ENCODE measurements at places on chromosomes 3 and 15. TPM values are rescaled to one million over a fixed set of nuclear protein-coding genes. Genes with fewer than 3 reads are reported as not detected.

The XCR1 gene
- polyA plus RNA-seq = 0.14 TPM

DNA sequence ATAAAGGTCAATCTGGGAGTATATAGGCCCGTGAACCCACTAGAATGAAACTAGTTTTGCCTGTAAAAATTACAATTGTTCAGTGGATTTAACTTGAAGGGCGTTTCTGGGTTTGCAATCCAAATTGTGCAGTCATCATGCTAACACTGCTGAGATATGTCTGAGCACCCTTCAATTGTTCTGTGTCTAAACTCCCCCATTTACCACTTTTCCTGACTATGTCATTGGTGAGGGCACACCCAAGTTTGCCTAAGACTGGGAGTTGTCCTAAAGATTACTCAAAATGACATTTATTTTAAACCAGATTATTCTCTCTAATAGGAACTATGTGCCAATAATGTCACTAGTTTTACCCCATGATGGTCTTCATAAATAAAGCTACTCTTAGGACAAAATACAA lies 54.6 kb downstream of the EMC4 start:
- DNase-seq = no peak

The FANCD2OS gene
- not detected for polyA plus RNA-seq

DNA sequence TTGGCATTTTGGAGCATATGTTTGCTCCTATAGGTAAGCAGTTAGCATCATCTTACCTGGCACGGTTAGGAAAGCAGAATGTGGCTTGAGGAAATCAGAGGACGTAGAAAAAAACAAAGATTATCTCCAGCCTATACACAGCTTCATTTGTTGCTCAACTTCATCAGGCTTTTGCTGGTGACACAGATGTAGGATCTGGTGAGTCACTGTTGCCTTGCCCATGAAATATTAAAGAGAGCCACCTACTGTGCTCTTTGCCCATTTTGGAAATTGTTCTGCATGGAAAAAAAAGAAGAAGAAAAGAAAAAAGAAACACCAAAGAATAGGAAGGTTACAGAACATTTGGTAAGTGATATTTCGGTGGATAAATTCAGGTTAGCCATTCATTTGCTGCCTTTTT lies 3.8 kb downstream of the IL1RAP start:
- no peak for DNase-seq

DNA sequence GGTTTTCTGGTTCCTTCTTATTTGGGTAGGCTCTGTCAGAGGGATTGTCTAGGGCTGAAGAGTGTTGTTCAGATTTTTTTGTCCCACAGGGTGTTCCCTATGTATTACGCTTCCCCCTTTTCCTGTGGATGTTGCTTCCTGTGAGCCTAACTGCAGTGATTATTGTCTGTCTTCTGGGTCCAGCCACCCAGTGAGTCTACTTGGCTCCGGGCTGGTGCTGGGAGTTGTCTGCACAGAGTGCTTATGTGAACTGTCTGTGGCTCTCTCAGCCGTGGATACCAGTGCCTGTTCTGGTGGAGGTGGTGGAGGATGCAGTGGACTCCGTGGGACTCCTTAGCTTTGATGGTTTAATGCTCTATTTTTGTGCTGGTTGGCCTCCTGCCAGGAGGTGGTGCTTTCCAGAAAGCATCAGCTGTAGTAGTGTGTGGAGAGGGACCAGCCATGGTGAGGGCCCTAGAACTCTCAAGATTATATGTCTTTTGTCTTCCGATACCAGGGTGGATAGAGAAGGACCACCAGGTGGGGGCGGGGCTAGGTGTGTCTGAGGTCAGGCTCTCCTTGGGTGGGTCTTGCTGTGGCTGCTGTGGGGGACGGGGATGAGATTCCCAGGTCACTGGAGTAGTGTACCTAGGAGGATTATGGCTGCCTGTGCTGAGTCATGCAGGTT lies 53.8 kb downstream of the CCDC66 start:
- DNase-seq = no peak

The SLC6A20 gene
- polyA plus RNA-seq = 0.10 TPM

GRCh38 chr3:120821426-120821825 lies 78.9 kb downstream of the GTF2E1 start:
- DNase-seq = no peak

DNA sequence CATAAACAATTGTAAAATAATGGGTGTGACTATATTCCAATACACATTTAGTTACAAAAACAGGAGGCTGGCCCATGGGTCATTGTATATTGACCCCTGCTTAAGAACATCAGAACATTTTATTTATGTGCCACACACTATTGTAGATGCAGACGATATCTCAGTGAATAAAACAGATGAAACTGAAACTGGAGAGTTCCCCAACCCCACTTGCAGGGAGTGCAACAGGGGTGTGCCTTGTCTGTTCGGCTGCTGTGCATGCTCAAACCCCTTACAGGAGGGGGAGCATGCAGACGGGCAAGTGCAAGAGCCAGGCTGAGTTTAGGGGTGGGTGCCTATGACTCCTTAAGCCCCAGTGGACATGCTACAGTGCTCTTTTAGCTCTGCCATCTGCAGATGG lies 509.6 kb downstream of the IGSF11 start:
- DNase-seq = no peak

The OSTN gene
- 6.4 TPM for polyA plus RNA-seq

The ITPKA gene
- 0.48 TPM for polyA plus RNA-seq

DNA sequence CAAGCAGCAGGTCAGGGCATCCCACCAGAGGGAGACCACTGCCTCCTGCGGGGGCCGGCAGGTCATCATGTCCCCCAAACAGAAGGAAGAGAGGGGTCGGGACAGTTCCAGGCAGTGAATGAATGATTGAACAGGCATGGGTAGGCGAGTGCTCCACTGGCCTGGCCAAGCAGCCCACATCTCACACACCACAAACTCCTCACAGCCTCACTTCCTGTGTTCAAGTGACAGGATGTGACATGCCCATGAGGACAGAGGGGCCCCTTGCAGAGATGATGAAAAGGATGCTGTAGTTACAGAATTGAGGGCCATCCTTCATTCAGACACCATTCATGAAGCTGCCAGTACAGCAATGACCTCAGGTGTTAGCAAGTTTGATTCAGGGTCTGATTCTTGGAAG lies 3.7 kb downstream of the IQSEC1 start:
- no peak for DNase-seq

GRCh38 chr15:71654042-71654719 lies 156.2 kb upstream of the NR2E3 start:
- peak; percentile 56 for DNase-seq

- no peak for DNase-seq
Observed at GRCh38 chr3:129947538-129948240, 26.8 kb upstream of the TRH start.

The PAQR5 gene
- not detected for polyA plus RNA-seq

The LYZL4 gene
- not detected for polyA plus RNA-seq

- no peak for DNase-seq
Observed at GRCh38 chr15:31782951-31783350, 247.4 kb upstream of the CHRNA7 start.

The STRIT1 gene
- polyA plus RNA-seq = 46.2 TPM

- no peak for DNase-seq
Observed at GRCh38 chr3:27560484-27561056, 76.4 kb upstream of the SLC4A7 start.

DNA sequence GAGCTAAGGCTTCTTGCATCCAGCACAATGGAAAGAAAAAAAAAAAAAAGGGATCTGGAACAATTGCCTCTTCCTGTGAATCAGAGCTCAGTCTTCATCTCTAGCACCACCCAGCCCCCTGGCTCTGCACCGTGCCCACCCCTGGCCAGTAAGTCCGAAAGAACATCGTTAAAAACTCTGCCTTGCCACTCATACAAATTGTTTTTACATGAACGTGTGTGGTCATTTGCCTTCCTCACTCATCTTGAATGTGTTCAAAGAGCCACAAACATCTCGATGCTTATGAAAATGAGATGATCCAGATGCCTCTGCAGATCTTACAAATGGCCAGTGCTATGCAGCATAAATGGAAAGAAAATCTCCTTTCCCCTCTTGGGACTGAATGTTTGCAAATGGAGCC lies 400.0 kb upstream of the PPP2R3A start:
- DNase-seq = no peak

- peak; percentile 44 for DNase-seq
Observed at GRCh38 chr3:53269888-53270880, 14.4 kb upstream of the TKT start.

- DNase-seq = no peak
Observed at GRCh38 chr15:100601163-100601562, 821 bp downstream of the LINS1 start.

DNA sequence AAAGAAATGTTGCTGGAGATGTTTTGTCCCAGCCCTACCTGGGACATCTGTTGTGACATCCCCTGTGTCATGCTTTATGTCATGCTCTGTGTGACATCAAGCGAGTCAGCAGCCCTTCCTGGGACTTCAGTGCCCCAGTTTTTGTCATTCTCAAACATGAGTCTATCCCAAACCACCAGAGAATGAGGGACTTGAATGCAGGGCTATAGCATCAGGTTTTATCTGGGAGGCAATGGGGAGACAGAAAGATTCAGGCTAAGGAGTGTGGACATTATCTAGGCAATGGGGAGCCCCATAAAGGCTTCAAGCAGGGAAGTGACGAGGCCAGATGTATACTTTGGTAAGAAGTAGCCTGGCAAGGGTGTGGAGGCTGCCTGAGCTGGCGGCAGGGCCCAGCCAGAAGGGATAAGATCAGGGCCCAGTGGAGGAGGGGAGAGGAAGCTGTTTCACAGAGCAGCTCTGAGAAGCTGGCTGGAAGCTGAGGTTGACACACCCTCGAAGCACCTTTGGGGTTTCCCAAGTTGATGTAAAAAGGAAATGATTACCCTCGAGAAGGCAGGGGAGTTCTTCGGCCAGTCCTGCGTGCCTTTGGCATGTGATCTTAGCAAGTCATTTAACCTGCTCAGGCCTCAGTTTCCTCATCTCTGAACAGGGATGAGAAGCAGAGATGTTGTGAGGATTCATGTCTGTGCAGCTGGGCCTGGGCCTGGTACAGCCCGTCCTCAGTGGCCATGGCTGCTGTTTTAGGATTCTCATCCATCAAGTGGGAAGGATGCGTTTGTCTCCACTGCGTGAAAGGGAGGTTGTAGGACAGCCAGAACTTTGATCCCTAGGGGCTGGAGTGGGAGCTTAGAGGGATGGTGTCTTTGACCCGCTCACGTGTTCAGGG lies 34.3 kb downstream of the IRAK2 start:
- no peak for DNase-seq

The SNTN gene
- polyA plus RNA-seq = not detected

- DNase-seq = no peak
Observed at GRCh38 chr3:180808823-180809575, 103.5 kb upstream of the FXR1 start.

- DNase-seq = no peak
Observed at GRCh38 chr15:96053781-96054428, 276.6 kb upstream of the NR2F2 start.

DNA sequence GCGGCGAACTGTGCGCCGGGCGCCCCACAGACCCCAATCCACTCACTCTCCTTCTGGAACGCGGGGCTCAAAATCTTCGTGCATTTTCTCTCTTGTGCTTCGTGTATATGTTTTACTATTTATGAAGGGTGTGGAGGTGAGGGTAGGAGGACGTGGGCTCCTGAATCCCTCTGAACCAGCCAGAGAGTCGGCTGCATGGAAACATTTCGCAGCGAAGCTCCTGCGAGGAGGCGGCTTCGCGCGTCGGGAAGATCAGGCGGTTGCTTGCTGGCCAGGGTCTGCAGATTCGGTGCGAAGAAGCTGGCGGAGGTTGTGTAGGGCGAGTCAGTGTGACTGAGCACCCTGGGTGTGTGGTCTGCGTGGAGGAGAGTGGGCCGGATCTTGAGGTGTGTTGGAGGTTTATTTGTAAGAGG lies 1.1 kb downstream of the CNTN4 start:
- DNase-seq = peak; percentile 31

- DNase-seq = no peak
Observed at GRCh38 chr3:135229018-135229495, 434.0 kb downstream of the EPHB1 start.

DNA sequence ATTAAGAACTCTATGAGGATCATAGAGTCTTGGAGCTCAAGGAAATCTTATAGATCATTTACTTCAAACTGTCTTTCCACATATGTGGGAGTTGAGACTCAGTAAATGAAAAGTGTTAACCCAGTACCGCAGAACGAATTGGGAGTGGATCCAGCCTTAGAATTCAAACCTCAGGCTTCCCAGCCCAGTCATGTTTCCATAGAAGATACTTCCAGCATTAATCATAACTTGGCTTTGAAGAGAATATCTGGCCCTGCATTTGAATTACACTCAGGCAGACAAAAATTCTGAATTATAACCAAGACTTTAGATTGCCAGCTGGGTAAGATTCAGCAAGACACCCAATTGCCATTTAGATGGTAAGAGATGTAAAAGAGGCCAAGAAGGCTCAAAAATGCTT lies 972.0 kb downstream of the TUSC7 start:
- DNase-seq = peak; percentile 23

DNA sequence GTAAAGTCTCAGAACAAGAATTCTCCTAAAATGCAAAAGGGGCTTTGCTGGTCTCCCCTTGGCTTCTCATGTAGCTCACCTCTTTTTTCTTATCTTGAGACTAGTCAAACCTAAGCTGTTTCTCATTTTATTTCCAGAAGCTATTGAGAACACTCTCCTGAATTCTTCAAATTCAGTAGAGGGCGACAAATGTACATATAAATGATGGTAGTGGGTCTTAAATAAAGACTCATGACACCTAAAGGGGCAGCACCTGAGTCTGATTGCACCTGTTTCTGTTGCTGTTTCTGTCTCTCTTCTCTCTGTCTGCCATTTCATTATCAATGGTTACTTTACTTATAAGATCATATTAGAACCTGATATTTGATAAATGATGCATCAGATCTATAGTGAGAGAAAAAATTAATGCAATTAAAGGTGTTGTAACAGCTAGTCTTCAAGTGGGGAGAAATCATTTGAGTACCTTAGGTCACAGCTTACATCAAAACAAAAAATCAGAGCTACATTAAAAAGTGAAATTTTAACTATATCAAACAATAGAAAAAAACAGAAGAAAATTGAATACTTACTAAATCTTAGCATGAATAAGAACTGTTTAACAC lies 7.0 kb downstream of the ADIPOQ start:
- no peak for DNase-seq

The COL6A5 gene
- polyA plus RNA-seq = 0.29 TPM

DNA sequence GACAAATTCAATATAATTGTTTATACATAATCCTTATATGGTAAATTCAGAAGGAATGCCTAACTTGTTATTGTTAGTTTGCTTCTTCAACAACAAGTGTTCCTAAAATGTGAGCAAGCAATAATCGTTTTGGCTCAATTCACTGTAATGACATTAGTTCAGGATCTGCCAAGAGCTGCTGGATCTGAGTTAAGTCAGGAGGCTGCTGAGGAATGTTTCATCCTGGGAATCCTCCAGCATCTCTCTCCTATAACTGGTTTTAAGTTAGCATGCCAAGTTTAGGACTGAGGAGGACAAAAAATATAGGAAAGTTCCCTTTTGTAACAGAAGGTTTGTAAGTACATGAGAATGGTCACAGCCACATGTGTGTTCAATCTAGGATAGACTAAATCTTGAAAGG lies 4.9 kb upstream of the GTF2A2 start:
- DNase-seq = peak; percentile 89

GRCh38 chr3:15327941-15328340 lies 4.4 kb downstream of the SH3BP5 start:
- no peak for DNase-seq

The ATP8B4 gene
- not detected for polyA plus RNA-seq

The SAMD7 gene
- polyA plus RNA-seq = not detected
